ENCODE measurements at places on chromosomes 6 and 20. TPM values are rescaled to one million over a fixed set of nuclear protein-coding genes. Genes with fewer than 3 reads are reported as not detected.

DNA sequence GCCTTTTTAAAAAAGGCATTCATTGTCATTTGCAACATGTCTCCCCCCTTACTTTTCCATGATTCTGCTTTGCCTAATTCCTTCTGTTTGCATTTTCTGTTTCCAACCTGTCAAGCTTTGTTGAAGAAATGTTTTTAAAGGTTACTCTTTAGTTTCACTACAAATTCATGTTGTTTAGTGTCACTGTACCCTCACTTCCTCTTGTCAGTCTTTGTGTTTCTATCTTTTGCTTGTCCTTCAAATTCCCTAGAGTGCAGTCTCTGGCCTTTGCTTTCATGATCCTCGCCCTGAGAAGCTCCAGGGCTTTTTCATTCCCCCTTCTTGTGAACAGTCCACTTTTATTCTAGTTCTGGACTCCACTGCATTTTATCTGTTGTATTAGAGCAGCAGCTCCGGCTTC is 90.6 kb downstream of the MAP3K4 start:
- no peaks in the 10 kb centered on the region for H3K27me3 ChIP-seq
- H3K4me3 ChIP-seq, result no peak overlapping the region
- H3K36me3 ChIP-seq, result peaks cover 18% of the 10 kb centered on the region
- no peak overlapping the region for H3K27ac ChIP-seq
- H3K4me1 ChIP-seq, result peaks cover 6% of the 10 kb centered on the region
- no peak for DNase-seq

DNA sequence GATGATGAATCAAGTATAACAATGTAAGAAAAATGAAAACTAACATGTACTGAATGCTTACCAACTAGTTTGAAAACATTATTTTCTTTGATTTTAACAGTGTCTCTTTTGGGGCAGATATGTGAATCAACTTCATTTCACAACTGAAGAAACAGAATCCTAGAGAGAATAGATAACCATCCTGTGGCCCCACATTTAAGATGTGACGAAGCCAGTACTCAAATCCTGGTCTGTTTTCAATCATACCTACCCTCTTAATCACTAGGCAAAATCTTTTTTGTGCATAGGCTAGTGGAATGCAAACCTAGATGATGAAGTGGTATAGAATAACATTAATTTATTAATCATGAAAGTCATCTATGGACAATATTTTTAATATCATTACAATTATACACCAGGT is 371.6 kb upstream of the EPHA7 start:
- no peaks in the 10 kb centered on the region for H3K36me3 ChIP-seq
- no peaks in the 10 kb centered on the region for H3K4me1 ChIP-seq
- no peak for DNase-seq
- H3K27me3 ChIP-seq, result no peaks in the 10 kb centered on the region
- H3K27ac ChIP-seq, result no peak overlapping the region
- H3K4me3 ChIP-seq, result no peak overlapping the region

DEFB124 gene
- total RNA-seq, result not detected

- H3K27ac ChIP-seq, result no peak overlapping the region
- H3K27me3 ChIP-seq, result no peaks in the 10 kb centered on the region
- no peak for DNase-seq
- H3K4me3 ChIP-seq, result no peak overlapping the region
Observed at GRCh38 chr20:4069751-4070150, 54.4 kb upstream of the RNF24 start.

DNA sequence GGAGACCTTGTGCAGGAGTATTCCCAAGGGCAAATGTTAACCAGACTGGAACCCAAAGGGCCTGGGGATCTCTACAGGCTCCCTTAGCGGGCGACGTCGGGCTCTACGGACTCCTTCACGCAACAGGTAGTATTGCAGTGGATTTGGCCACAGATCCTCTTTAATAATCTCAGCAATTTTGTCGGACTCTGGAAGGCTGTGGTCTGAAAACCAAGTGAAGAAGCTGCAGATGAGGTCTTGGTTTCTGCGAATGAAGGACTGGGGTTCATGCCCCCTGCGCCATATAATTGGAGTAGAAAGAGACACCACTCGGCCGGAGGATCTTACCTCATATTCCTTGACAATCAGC is 1.3 kb downstream of the TSPYL1 start:
- H3K4me1 ChIP-seq, result peaks cover 41% of the 10 kb centered on the region
- no peak for DNase-seq
- peak overlapping the region; percentile 97 for H3K27ac ChIP-seq

FNDC1 gene
- 0.04 TPM for total RNA-seq

- no peaks in the 10 kb centered on the region for H3K27me3 ChIP-seq
- H3K36me3 ChIP-seq, result no peaks in the 10 kb centered on the region
Observed at GRCh38 chr6:37583261-37583660, 83.6 kb upstream of the CCDC167 start.

GRCh38 chr20:43963233-43963632 is 48.6 kb downstream of the TOX2 start:
- H3K4me3 ChIP-seq, result no peak overlapping the region
- no peak for DNase-seq
- H3K4me1 ChIP-seq, result peaks cover 30% of the 10 kb centered on the region
- H3K27me3 ChIP-seq, result peaks cover 38% of the 10 kb centered on the region
- peaks cover 1% of the 10 kb centered on the region for H3K36me3 ChIP-seq

DEFB132 gene
- not detected for total RNA-seq

- H3K27ac ChIP-seq, result no peak overlapping the region
- no peaks in the 10 kb centered on the region for H3K36me3 ChIP-seq
- DNase-seq, result no peak
- H3K4me3 ChIP-seq, result no peak overlapping the region
Observed at GRCh38 chr20:58212636-58213035, 15.8 kb downstream of the ANKRD60 start.

- H3K4me1 ChIP-seq, result peaks cover 36% of the 10 kb centered on the region
- H3K27me3 ChIP-seq, result no peaks in the 10 kb centered on the region
- H3K36me3 ChIP-seq, result peaks cover 17% of the 10 kb centered on the region
- peak overlapping the region; percentile 95 for H3K27ac ChIP-seq
- peak overlapping the region; percentile 58 for H3K4me3 ChIP-seq
Observed at GRCh38 chr20:62652041-62652893, 10.0 kb downstream of the SLCO4A1 start.

SLC22A1 gene
- not detected for total RNA-seq

DNA sequence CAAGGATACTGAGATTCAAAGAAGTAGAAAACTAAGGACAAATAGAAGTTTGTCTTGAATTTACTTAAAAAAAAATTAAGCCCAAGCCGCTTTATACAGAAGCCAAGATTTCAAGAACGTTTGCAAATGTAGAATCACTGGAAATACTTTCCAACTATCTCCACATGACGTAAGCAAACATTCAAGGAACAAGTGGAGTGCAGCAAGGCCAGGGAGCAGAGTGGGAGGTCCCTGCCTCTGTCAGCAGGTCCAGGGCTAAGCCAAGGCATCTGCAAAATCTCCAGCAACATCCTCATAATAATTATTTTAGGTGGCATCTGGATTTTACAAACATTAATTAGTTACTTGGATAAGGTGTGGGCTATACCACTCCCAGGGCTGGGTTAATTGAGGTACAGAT is 60.1 kb upstream of the AKIRIN2 start:
- no peaks in the 10 kb centered on the region for H3K27me3 ChIP-seq
- H3K36me3 ChIP-seq, result no peaks in the 10 kb centered on the region
- H3K27ac ChIP-seq, result no peak overlapping the region
- H3K4me3 ChIP-seq, result no peak overlapping the region

PIGU gene
- total RNA-seq, result 19.3 TPM

DNA sequence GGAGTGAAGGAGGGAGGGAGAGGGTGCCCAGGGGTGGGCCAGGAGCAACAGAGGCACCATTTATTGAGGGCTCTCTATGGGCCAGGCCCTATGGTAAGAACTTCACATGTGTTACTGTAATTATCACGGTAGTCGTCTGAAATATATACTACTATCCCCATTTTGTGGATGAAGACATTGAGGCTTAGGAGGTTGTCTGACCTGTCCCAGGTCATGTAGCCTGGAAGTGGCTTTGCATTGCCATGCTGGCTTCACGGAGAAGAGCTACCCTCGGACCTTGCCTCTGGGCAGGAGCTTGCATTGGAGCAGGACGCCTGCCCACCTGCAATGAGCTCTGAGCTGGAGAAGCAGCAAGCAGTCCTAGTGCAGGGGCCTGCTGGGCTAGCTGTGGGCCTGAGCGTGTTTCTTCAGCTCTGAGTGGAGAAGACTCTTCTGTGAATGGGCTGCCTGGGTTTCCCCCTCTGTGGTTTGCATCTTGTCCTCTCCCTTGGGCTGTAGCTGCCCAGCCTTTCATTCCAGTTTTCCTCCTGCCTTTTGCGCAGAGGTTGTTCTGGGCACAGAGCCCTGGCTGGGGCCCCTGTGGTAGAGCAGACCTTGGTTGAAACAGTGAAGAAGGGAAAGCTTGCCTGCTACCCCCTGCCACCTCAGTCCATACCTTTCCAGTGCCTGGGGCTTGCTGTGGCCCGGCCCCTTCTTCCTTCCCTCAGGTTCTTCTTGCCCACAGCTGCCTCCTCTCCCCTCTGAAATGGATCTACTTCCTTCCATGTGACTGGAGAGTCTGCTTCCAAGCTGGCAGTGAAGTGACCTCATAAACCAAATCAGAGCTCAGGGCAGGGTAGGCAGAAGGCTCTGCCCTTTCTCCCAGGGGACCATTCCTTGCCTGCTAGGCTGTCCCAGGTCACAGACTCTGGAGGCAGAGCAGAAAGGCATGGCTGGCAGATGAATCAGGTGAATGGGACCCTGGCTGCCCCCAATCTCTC is 24.1 kb upstream of the SRF start:
- H3K4me1 ChIP-seq, result peaks cover 15% of the 10 kb centered on the region
- DNase-seq, result no peak
- H3K4me3 ChIP-seq, result no peak overlapping the region
- H3K36me3 ChIP-seq, result no peaks in the 10 kb centered on the region
- no peaks in the 10 kb centered on the region for H3K27me3 ChIP-seq

- peaks cover 37% of the 10 kb centered on the region for H3K4me1 ChIP-seq
- DNase-seq, result no peak
- H3K27me3 ChIP-seq, result no peaks in the 10 kb centered on the region
- no peak overlapping the region for H3K27ac ChIP-seq
- no peak overlapping the region for H3K4me3 ChIP-seq
Observed at GRCh38 chr6:35357677-35358076, 15.3 kb downstream of the PPARD start.

DNA sequence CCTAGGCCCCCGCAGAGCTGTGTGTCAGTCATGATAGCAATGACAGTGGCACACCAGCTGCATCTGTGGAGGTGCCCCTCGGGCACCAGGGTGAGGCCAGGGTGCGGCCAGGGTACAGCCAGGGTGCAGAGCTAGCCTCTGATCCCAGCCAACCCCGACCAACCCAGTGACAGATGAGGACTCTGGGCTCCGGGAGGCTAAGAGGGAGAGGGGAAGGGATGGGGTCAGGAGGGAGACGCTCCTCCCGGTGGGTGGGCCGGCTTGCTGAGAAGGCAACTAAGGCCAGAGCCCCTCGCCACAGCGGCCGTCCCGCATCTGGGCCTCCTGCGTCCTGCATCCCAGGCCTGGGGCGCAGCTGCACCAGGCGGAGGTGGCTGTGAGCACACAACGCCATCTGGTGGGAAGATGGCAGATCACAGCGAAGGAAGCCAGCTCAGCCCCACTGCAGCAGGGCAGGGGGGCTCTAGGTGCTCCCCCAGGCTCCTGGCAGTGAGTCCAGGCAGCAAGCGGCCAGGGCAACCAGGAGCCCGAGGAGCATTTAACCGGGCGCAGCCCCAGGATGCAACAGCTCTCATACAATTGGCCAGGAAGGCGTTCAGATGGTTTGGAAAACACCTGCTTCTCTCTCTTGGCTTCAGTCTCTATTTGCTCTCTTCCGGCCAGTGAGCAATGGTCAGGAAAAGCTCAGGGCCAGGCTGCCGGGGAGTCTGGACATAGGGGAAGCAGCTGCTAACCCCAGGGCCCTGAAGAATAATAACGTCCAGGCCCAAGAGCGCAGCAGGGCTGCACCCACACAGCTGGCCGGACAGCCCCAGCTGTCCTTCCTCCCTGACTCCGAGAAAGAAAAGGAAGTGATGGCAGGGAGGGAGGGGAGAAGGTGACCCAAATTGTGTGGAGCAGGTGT is 169.4 kb downstream of the TAF4 start:
- H3K4me1 ChIP-seq, result no peaks in the 10 kb centered on the region
- no peaks in the 10 kb centered on the region for H3K27me3 ChIP-seq
- H3K36me3 ChIP-seq, result no peaks in the 10 kb centered on the region
- no peak overlapping the region for H3K4me3 ChIP-seq
- no peak overlapping the region for H3K27ac ChIP-seq

DNA sequence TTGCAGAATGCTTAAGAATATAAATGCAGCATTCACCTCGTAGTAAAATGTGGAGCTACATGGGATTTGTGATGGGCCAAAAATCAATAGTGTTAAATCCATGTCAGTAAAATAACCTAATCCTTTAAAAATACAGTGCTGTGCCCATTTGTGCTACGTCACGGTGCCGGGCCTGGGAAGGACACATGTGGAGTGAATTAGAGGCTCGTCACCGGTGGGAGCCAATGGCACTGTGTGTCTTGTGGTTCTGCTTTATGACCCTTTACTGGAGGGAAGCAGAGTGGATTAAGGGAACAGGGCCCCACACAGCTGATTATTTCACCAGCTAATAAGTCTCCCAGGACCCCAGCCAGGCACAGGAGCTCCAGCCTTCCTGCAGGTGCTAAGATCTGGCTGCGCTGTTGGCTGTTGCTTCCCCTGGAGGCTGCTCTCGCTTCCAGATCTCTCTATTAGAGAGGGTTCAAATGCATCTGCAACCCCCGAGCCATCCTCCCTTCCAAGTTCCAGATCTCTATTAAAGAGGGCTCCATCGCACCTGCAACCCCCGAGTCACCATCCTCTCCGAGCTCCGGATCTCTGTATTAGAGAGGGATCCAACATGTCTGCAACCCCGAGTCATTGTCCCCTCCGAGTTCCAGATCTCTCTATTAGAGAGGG is 405.8 kb downstream of the CDH4 start:
- no peak overlapping the region for H3K27ac ChIP-seq
- H3K4me3 ChIP-seq, result no peak overlapping the region
- no peak for DNase-seq
- no peaks in the 10 kb centered on the region for H3K4me1 ChIP-seq
- no peaks in the 10 kb centered on the region for H3K27me3 ChIP-seq

NHLRC1 gene
- 0.19 TPM for total RNA-seq

GRCh38 chr6:1553562-1554083 is 56.1 kb upstream of the FOXC1 start:
- H3K4me1 ChIP-seq, result peaks cover 4% of the 10 kb centered on the region
- no peak for DNase-seq
- peaks cover 2% of the 10 kb centered on the region for H3K36me3 ChIP-seq
- peaks cover 18% of the 10 kb centered on the region for H3K27me3 ChIP-seq
- H3K4me3 ChIP-seq, result no peak overlapping the region

DNA sequence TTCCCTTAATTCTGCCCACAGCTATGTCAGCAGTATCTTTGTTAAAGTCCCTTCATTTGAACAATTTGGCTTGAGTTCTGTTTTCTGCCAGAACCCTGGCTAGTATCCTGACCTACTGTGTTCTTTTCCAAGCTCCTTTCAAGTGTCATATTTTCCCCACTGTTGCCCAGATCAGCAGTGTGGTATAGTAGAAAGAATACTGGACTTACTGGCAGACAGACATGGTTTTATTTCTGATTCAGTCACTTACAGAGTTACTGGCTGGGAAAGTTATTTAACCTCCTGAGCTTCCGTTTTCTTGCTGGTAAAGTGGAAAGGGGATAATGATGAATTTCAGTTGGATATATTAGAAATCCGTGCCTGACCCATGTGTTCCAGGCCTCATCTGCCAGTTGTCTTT is 39.8 kb upstream of the RAB23 start:
- no peak overlapping the region for H3K27ac ChIP-seq
- peaks cover 19% of the 10 kb centered on the region for H3K4me1 ChIP-seq
- H3K4me3 ChIP-seq, result no peak overlapping the region
- peaks cover under 1% of the 10 kb centered on the region for H3K27me3 ChIP-seq
- DNase-seq, result no peak

Data from activated naive CD8-positive, alpha-beta T cell treated with anti-CD3 and anti-CD28 coated beads for 36 hours (primary cell).